Activated CD4-positive, CD25-positive, alpha-beta regulatory T cell treated with anti-CD3 and anti-CD28 coated beads, Interleukin-2, amount 50 U/mL, for 72 hours (primary cell): ENCODE measurements at places on chromosomes 4 and X.

- no peak for DNase-seq
Observed at GRCh38 chr4:43133566-43133965, 241.1 kb downstream of the GRXCR1 start.

DNA sequence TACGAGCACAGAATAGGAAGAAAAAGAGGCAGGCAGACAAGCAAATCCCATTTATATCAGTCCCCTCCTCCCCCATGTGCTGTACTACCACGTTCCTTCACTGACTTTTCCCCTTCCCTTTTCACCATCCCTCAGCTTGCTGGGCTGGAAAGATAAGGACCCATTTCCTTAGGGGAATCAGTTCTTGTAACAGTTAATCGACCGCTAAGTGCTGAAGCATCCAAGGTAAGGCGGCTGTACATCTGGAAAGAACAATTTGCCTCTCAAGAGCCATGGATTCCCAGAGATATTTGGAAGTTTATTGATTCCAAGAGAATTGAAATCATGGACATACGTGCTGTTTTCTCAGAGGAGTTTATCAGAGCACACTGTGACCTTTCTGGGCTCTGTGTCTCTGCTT is 1688.0 kb downstream of the STIM2 start:
- no peak for DNase-seq

- DNase-seq = no peak
Observed at GRCh38 chr4:177448850-177449249, 6.6 kb upstream of the AGA start.

- DNase-seq = no peak
Observed at GRCh38 chr4:138398322-138398721, 156.2 kb upstream of the SLC7A11 start.

- DNase-seq = no peak
Observed at GRCh38 chr4:17055788-17056187, 157.3 kb upstream of the LDB2 start.

- DNase-seq = no peak
Observed at GRCh38 chrX:5775846-5776430, 452.7 kb downstream of the NLGN4X start.
